Left ventricle myocardium superior (tissue), 1 donor: ENCODE measurements at places on chromosomes 2 and 18. TPM values are rescaled to one million over a fixed set of nuclear protein-coding genes. Genes with fewer than 3 reads are reported as not detected.

The SERPINB4 gene
- not detected for total RNA-seq

The CHST9 gene
- 7.0 TPM for total RNA-seq

The PSMA8 gene
- total RNA-seq: 0.20 TPM

The ZC3H15 gene
- total RNA-seq: 28.0 TPM

The DPP10 gene
- total RNA-seq: 0.27 TPM

The APCDD1 gene
- 24.9 TPM for total RNA-seq

The EFR3B gene
- total RNA-seq: 4.2 TPM

The RBM44 gene
- 0.32 TPM for total RNA-seq

The RGPD3 gene
- total RNA-seq: not detected

The REG3A gene
- total RNA-seq: not detected

The TRIM43 gene
- total RNA-seq: not detected

GRCh38 chr2:39419282-39420223 lies 17.5 kb downstream of the MAP4K3 start:
- no peak for DNase-seq

DNA sequence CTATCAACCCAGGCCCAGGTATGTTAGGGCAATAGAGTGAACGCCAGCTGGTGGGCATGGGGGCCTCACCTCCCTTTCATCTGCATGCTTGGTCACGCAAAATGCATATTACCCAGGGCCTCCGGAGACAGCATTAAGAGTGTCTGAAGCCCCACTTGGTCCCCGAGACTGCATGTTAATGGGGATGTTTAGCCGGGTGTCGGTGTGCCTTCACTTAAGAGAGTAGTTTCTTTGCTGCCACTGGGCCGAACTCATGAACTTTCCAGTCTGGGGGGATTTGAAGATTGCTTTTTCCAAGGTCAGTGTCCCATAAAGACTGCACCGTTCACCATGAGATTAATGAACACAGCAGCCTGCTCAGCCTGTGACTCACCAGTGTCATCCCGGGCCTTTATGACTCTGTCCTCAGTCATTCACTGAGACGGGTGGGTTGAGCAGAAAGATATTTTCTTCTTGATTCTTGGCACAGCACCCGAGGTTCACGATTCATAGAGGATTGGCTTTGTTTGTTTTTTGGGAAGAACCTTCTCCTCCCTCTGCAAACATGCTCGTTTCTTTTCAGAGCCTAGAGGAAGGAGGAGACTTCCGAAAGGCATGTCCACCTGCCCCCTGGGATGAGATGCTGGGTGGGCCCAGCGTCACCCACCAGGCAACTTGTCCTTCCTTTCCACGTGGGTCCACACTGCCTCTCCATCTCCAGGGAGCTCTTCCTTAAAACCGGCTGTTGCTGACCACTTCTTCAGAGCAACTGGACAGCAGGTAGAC lies 199.1 kb downstream of the GLI2 start:
- no peak for DNase-seq

GRCh38 chr18:72530622-72531021 lies 13.5 kb downstream of the CBLN2 start:
- DNase-seq: no peak

- DNase-seq: no peak
Measured at GRCh38 chr2:106572541-106573450, 85.6 kb downstream of the CD8B2 start.

DNA sequence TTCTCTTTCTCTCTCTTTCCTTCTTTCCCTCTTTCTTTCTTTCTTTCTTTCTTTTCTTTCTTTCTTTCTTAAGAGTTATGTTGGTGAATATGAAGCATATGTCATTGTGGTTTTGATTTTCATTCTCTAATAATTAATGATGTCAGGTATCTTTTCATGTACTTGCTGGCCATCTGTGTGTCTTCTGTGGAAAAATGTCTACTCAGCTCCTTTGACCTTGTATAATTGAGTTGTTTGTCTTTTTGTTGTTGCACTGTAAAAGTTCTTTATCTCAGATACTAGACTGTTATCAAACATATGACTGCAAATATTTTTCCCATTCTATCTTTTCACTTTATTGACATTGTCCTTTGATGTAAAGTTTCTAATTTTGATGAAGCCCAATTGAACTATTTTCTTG lies 645.1 kb downstream of the CNTNAP5 start:
- DNase-seq: no peak

GRCh38 chr2:179884193-179884592 lies 22.8 kb upstream of the ZNF385B start:
- no peak for DNase-seq

GRCh38 chr2:45930396-45930792 lies 278.9 kb downstream of the PRKCE start:
- no peak for DNase-seq

- DNase-seq: no peak
Measured at GRCh38 chr2:204258890-204259289, 286.4 kb upstream of the PARD3B start.

DNA sequence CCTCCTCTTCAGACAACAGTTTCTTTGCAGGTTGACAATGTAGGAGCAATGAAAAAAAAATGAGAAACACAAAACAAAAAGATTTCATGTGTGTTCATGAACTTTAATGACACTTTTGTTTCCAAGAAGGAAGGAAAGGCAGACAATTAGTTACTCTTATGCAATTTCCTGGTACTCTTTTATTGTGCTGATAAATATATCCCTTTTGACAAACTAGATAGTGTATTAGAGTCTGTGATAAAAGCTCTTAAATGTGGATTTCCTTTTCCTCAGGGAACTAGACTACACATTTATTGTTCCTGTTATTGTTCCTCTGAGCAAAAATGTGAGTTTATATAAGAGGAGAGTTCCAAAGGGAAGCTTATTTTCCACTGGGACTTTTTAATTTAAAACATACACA lies 188.7 kb upstream of the NRXN1 start:
- DNase-seq: no peak

DNA sequence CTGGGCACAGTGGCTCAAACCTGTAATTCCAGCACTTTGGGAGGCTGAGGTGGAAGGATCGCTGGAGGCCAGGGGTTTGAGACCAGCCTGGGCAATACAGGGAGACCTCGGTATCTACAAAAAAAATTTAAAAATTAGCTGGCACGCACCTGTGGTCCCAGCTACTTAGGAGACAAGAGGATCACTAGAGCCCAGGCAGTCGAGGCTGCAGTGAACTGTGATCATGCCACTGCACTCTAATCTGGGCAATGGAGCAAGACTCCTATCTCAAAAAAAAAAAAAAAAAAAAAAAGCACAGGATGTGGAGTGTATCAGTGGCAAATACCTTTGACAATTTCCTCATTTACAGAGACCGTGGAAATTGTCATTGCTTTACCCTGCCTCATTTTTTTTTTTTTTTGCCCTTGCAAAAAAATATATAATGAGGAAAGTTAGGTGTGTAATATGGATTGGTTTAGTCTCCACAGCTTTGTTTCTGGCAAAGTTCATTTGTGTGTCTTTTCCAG lies 20.9 kb upstream of the PPP1CB start:
- no peak for DNase-seq

- no peak for DNase-seq
Measured at GRCh38 chr2:239399921-239400595, 762 bp downstream of the HDAC4 start.

- no peak for DNase-seq
Measured at GRCh38 chr2:203045867-203046266, 31.2 kb downstream of the NBEAL1 start.

- no peak for DNase-seq
Measured at GRCh38 chr2:217804791-217805667, 197.8 kb downstream of the TNS1 start.

- no peak for DNase-seq
Measured at GRCh38 chr2:109432421-109432820, 181.3 kb downstream of the SEPTIN10 start.

DNA sequence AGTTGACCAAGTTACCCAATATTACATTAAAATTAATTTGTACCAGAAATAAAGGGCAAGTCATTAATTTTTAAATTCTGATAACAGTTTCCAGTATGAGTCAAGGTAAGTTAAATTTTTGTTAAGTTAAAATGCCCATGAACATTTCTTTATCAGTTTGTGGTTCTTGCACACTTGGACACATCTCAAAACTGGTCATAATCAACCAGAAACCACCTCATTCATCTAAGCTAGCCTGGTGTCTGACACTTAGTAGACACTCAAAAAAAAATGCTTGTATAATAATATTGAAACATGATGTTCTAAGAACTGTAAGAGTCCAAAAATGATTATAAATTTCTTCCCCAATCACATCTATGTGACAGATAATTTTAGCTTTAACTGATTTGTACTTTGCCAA lies 62.4 kb downstream of the SATB2 start:
- DNase-seq: no peak

- DNase-seq: no peak
Measured at GRCh38 chr2:236849508-236849907, 236.2 kb upstream of the COPS8 start.

DNA sequence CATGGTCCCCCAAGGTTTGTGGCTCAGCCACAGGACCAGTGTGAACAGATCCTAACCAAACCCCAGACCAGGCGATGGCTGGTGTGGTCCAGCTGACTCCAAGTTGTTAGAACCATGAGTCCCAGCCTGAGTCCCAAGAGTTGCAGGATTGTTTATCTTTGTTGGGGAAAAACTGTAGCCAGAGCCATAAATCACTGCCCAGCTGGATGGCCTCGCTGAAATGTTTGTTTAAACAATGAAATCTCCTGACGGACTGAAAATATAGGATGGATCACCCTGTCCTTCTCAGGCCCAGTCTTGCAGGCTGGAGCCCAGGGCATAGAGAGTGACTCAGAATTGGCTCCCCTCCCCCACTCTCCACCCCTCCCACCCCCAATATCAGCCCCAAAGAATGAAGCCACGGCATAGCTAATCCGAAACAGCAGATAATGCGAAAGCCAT lies 36.4 kb downstream of the PKDCC start:
- peak; percentile 45 for DNase-seq

GRCh38 chr18:23524213-23524707 lies 20.9 kb downstream of the RMC1 start:
- DNase-seq: no peak

GRCh38 chr2:45340318-45340717 lies 270.7 kb downstream of the SRBD1 start:
- no peak for DNase-seq

DNA sequence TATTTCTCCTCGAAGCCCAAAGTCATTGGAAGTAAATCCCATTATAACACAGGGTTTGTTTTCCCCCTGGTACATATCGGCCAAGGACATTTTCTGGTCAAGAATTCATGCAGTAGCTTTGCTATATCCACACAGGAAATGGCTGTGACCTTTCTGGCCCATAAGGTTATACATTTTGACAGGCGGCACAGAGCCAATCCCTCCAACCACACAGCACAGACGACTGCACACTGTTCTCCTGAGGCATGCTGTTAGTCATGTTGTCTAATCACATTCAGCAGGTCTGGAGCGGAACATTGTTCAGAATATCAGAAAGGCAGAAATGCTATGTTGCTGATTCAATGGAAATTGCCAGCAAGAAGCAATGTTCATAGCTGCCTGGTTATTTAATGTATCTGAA lies 742.3 kb upstream of the SLC8A1 start:
- DNase-seq: peak; percentile 24

GRCh38 chr2:171411214-171411613 lies 22.6 kb downstream of the METTL8 start:
- DNase-seq: no peak

DNA sequence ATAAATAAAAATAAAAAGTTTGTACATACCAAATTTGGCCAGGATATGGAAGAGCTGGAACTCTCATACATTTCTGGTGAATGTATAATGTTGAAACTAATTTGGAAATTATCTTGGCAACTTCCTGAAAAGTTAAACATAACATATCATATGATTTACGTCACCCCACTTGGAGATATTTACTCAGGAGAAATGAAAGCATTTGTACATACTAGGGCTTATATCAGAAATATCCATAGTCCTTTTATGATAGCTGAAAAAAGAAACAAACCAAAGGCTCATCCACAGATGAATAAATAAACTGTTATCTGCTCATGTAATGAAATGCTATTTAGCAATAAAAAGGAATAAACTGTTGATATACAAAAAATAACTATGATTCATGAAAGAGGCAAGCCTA lies 318.2 kb upstream of the NRXN1 start:
- no peak for DNase-seq
